Right ventricle myocardium superior (tissue), 1 donor: ENCODE measurements at places on chromosomes 3 and 15. TPM values are rescaled to one million over a fixed set of nuclear protein-coding genes. Genes with fewer than 3 reads are reported as not detected.

GRCh38 chr3:107794664-107795443, 272.1 kb downstream of the BBX start:
- DNase-seq = no peak

GRCh38 chr15:63519041-63519440, 14.6 kb downstream of the USP3 start:
- no peak for DNase-seq

DNA sequence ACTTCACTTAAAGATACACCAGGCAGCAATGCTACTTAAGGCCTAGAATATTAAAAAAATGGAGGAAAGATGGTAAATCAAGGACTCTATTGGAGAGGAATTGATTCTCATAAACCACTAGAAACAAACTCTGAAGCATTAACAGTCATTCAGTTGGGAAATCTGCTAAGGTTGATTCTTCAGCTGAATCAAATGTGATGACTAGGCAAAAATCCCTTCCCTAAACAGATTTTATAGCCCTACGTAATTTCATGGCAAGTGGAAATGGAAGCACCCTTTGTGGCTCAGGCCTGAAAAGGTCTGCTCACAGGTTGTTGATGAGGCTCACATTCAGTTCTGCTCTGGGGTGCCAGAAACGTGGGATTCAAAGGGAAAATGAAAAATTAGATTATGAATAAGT, 38.8 kb upstream of the ARL14 start:
- DNase-seq = no peak

GRCh38 chr3:51503007-51503406, 3.2 kb upstream of the DCAF1 start:
- DNase-seq = no peak

GRCh38 chr15:84955089-84955848, 26.4 kb upstream of the PDE8A start:
- DNase-seq = peak; percentile 77

DNA sequence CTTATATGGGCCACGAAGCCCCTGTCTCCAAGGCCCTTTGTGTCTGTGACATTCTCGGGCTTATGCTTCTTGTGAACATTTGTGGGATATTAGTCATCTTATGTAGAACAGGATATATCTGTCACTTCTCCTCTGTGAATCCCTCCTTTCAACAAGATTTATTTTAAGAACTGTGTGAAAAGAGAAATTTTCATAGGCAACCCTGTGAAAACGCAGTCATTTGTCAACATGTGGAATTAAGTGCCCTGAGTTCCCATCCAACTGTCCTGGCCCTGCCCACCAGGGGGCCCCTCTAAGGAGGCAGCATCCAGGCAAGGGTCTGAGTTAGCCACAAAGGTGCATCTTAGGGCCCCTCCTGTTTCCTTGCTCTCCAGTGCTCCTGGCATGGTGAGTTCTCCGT, 76.8 kb upstream of the CHRNA7 start:
- DNase-seq = no peak

- no peak for DNase-seq
Observed at GRCh38 chr3:134743006-134743405, 52.1 kb upstream of the EPHB1 start.

DNA sequence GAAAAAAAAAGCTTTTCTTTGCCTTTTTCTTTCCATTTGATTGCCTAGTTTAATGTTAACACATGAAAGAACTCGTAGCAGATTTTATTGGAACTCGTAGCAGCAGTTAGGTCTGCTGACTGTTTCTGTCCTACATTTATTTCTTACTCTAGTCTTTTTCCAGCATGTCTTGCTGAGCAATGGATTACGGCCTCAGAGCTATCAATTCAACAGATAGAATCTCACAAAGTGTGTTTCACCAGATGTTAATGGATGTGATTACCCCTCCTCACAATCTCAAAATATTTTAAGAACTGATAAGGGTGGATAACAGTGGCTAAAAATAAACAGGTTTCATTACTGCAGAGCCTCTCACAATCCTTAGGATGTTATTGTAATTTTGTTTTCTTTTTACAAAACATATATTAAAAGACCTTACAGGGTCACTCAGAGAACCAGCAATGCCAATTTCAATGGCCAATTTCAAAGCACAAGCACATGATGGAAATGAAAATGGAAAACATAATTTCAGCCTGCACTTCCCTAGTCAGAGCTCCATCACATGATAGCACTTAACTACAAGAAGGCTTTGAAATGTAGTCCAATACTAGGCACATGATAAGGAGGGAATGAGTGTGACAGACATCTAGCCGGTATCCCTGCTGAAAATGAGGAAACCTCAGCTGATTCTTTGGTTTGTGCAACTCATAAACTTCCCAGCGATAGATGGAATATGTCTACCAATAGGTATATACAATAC, 838.1 kb upstream of the SEMA6D start:
- no peak for DNase-seq

DNA sequence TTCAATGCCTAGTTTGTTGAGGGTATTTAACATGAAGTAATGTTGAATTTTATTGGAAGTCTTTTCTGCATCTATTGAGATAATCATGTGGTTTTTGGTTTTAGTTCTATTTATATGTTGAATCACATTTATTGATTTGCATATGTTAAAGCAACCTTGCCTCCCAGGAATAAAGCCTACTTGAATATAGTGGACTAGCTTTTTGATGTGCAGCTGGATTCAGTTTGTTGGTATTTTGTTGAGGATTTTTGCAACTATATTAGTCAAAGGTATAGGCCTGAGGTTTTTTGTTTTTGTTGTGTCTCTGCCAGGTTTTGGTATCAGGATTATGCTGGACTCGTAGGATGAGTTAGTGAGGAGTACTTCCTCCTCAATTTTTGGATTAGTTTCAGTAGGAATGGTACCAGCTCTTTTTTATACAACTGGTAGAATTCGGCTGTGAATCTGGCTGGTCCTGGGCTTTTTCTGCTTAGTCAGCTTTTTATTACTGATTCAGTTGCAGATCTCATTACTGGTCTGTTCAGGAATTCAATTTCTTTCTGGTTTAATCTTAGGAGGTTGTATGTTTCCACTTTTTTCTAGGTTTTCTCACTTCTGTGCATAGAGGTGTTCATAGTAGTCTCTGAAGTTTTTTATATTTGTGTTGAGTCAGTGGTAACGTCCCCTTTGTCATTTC, 209.8 kb upstream of the RBMS3 start:
- no peak for DNase-seq

GRCh38 chr15:26929588-26929987, 41.4 kb upstream of the GABRG3 start:
- DNase-seq = no peak

The GOLGA8J gene
- total RNA-seq = not detected

DNA sequence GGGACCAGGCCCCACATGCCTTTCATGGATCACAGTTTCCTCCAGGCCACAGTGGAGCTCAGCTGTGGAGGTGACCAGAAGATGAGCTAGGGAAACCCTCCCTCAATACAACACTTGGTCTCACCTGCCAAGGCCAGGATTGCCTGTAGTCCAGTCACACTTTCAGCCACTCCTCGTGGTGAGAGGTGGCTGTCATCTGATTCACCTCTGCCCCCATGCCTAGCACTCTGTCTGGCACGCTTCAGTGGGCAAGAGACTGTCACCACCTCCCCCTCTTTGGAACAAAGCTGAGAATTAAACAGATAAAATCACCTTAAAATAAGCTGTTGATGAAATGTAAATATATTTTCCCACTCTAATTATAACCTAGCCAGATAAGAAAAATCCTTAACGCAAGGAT, 4.0 kb upstream of the IL17RD start:
- no peak for DNase-seq

DNA sequence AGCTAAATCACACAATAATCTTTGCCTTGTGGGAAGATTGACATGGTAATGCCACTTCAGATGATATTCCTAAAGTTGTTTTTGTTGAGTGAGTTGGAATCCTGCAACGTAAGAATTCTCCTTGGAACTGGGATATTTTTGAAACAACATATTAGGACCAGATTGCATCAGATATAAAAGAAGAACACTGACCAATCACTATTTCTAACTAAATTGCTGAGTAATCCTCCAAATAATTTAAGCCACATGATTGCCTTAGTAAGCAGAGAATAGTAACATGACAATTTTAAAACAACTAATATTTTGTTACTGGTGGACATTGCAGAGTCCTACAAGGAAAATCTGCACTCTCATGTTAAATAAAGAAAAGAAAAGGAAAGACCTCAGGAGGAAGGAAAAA, 353.9 kb upstream of the LMCD1 start:
- DNase-seq = no peak

- no peak for DNase-seq
Observed at GRCh38 chr3:49602877-49603411, 48.7 kb downstream of the BSN start.

DNA sequence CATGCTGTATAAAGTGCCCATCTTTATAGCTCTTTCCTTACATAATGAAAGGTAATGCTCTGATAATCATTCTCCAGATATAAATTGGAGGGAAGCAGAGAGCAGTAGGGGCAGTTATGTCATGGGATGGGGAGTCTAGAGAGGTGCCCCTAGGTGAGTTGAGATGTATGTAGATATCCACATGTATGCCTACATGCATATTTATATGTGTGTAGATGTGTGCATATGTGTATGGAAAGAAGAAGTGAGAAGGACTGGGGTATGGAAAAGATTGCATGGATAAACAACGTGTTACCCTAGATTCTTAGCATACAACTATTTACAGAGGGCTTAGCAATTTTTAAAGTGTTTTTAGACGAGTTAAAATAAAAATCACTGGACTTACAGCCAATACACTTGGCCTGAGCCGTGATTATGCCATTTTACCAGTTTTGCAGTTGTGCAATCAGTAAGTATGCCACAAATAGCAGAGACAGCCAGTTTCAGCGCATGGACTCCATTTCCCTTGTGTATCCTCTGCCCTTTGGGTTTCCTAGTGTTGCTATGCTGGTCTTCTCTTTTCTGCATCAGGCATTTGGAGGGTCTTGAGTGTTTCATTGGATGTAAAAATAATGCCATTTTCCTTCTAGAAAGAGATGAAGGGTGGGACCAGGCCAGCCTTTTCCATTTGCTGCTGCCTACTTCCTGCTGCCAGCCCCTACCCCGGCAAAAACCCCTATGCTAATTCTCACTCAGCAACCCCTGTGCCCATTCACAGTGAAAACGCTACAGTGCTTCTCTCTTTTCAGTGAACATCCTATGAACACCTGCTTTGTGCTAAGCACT, 199.4 kb upstream of the NR2E3 start:
- no peak for DNase-seq

DNA sequence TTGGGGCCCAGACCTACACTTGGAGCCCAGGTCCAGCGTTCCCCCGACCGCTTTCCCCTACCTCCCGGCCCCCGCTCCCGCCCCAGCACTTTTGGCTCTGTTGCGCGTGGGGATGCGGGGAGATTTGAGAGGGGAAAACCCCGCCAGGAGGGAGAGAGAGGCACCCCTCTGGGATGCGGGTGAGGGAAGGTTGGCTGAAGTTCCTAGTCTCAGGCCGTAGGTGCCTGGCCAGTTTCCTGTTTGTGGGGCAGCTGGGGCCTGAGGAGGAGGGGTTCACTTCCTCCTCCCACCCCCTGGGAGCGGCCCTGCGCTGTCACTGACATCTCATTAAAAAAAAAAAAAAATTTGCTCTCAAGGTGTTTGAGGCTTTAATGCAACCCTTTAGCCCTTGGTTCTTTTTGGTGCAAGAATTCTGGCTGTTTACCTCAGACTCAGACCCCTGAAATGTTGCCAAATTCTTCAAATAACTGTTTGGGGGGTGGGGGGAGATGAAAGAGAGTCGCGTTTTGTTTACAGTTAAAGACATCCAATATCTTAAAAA, 2.6 kb downstream of the FAM43A start:
- DNase-seq = peak; percentile 71

DNA sequence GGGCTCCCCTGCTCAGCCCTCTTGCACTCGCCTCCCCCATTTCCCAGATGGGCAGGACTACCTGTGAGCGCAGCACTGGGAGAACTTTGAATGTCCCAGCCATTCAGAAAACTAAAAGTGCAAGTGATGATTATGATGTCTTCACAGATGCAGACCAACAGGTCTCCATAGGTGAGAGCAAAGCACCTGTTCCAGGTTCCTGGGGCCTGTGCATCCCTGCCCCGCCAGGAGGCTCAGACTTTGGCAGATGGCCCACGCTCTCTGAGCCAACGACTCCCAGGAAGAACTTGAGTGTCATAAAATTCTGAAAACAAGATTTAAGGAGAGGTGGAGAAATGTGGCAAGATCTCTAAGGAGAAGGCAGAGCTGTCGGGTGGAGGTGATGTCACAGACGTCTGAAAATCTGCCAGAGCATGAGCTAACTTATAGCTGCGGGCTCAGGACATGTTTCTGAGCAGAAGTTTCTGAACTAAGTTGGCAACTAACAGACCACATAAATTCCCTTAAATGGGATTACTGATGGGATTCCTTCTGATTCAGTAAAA, 110.8 kb upstream of the IGF1R start:
- DNase-seq = no peak

GRCh38 chr3:149879872-149880271, 66.9 kb downstream of the RNF13 start:
- DNase-seq = peak; percentile 58

DNA sequence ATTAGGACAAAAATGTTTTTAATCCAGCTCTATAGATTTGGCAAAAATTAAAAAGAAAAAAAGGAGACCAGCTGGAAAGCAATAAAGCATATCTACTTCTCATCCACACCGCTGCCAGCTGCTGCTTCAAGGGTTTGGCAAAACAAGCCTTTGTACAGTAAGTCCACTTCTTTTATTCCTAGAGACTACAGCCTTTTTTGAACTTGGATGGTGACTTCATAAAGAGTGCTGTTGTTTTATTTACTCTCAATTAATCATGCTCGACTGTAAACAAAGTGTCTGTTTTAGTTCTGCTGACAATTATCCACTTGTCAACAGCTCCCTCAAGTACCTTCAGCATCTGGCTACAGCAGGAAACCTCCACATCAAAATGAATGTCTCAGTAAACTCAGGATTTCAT, 12.3 kb upstream of the FOXB1 start:
- DNase-seq = no peak

DNA sequence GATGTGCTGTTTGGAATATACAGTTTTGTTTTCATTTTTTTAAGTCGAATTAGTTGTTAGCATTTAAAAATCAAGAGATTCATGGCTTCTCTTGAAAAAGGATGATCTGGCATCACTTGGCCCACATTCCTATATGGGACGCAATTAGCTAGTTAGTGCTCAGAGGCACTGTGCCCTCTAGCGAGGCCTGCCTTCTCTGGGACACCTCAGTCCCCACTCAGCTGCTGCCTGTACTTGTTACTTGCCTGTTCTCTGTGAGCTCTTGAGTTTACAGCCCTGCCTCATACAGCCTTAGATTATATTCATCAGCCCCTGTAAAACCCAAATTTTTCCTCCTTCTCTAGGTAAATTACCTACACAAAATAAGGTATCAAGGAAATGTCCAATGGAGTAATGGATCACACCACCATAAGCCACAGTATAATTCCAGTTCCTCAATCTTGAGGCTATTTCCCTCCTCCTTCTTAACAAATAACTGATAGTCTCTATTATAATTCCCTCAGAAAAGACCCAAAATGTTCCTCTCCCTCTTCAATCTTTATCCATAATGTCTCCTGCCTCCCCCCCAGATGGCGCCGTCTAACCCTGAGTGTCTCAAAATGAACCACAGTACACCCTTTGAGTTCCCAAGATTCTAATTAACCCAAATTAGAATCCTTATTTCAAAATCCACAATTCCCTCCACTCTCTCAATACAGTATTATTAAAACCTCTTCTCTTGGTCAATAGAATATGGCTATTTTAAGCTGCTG, 2.7 kb downstream of the ZMAT3 start:
- DNase-seq = no peak
